Activated CD4-positive, alpha-beta T cell treated with anti-CD3 and anti-CD28 coated beads, Interleukin-2, Interleukin-4, amounts not matched to agents 100 ng/mL and 50 ng/mL, durations not matched to agents 16 hours and 8 hours (primary cell): ENCODE measurements at places on chromosomes 12 and 14.

DNA sequence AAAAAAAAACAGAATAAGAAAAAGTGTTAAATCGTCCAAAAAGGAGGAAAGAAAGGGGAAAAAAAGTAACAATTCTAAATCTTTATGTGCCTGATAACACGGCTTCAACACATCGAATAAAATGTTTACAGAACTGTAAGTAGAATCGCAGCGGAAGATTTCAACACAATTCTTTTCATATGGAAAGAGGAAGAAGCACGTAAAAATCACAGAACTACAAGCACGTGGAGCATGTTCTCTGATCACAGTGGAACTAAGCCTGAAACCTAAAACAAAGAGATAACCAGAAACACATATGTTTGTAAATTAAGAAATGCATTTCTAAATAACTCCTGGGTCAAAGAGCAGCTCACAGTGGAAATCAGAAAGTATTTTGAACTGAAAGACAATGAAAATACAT lies 8.7 kb downstream of the CLEC7A start:
- DNase-seq = no peak

GRCh38 chr12:2891240-2892053 lies 756 bp downstream of the TULP3 start:
- no peak for DNase-seq

DNA sequence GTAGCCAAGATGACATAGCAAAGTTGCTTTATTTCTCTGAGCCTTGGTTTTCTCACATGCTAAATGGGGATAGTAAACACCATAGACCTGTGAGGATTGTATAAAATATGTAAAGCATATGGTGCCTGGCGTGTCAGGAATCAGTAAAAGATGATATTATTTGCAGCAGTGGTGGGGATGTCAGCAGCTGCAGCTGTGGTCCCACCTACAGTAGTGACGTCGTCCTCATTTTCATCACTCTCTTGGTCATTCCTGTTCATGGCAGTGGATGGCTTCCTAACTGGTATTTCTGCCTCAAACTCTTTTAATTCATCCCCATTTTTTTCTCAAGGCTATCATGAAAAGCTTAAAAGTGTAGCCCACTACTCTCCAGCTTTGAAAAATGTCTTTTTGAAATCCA lies 12.1 kb downstream of the BMAL2 start:
- DNase-seq = no peak

DNA sequence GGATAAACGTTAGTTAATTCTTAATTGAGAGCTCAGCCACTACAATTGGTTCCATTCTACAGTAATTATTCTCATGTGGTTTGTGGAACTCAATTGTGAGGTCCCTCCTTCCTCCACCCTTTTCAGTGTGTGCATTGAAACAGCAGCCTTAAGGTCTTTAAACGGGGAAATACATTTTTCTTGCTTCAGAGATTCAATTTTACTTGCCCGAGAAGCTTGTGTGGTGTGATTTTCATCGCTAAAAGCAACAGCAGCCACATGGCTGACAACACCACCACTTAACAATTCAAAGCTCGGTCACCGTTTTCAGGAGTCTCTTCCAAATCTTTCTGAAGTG lies 733 bp upstream of the PPFIBP1 start:
- no peak for DNase-seq

DNA sequence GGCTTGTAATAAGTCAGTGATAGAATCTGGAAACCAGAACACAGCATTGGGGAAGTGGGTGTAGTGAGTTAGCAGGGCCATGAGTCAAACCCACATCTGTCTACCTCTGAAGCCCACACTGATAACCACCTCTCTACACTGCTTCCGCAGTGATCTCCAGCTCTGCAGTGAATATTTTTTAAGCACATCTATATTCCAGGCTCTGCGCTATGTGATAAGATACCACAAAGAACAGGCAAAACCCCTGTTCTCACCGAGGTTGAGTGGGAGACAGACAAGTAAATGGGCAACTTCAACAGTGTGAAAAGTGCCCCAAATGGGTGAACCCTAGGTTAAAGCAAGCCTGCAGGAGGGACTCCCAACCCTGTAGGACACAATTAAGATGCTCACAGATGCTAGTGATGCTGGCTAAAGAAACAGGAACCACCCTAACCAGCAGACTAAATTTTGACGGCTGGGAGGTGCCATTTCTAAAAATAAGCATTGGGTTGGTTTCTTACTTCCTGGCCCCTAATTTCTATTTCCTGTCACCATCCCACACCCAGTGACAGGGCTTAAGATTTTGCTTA lies 375.0 kb downstream of the DPF3 start:
- DNase-seq = peak; percentile 79

- no peak for DNase-seq
Observed at GRCh38 chr12:93912086-93912733, 235.0 kb downstream of the CRADD start.

DNA sequence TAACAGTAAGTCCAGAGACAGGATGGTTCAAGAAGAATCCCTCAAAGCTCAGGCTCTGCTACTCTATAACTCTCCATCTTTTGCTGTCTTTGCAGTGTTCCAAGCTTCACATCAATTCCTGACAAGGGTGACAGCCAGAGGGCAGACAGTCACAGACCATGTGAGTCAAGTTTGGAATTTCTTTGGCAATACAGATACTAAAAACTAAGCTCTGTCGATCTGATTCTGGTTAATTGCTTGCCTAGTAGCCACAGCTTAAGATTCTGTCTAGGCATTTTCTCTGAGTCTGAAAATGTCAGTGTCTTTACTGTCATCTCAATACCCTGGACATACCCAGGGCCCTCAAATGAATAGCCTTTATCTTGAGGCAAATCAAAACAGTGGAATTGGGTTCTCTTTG lies 153.7 kb downstream of the CEP128 start:
- DNase-seq = no peak

DNA sequence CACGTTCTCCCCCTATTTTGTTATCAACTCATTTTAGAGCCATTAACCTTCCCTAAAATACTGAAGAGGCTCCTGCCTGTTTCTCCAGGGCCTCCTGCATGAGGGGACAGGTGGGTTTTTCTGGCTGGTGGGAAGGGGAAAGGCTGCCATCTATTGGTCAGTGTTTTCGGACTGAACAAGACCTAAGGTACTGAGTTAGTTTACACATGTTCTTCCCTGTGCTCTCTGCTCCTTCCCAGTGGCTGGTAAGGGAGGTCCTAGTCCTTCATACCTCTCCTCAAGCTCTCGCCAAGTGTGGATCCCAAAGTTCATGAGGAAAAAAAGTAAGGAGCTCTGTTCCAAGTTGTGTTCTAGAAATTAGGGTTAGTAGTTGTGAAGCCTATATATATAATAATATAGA lies 357.5 kb downstream of the FSCB start:
- no peak for DNase-seq

- DNase-seq = no peak
Observed at GRCh38 chr12:123164710-123165261, 13.9 kb upstream of the PITPNM2 start.

GRCh38 chr12:122021193-122021821 lies 377 bp upstream of the BCL7A start:
- DNase-seq = no peak

GRCh38 chr14:23352506-23353432 lies at the start of gene SLC22A17:
Gene SLC22A17, minus strand, starts transcription at chr14:23352887.
- peak; percentile 35 for DNase-seq

GRCh38 chr14:75016815-75017214 lies 14.1 kb downstream of the EIF2B2 start:
- DNase-seq = no peak

GRCh38 chr12:92847368-92847767 lies 81.7 kb downstream of the EEA1 start:
- no peak for DNase-seq

DNA sequence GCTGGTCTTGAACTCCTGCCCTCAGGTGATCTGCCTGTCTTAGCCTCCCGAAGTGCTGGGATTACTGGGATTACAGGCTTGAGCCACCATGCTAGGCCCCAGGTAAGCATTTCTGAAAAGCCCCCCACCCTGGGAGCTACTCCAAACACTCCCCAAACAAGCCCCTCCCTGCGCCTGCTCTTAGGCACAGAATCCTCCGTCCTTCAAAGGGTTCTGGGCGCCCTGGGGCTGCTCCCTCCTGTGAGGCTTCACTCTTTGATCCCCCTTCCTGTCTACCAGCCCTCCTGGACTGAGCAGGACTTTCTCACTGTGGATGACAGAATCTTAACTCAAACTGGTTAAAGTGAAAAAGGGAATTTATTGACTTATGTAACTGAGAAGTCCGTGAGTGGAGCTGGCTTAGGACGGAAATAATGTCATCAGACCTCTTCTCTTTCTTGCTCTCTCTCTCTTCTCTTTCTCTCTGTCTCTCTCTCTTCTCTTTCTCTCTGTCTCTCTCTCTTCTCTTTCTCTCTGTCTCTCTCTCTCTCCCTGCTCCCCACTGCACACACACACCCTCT lies 66.9 kb upstream of the CLMN start:
- DNase-seq = no peak

GRCh38 chr12:2265461-2266167 lies 212.8 kb downstream of the CACNA1C start:
- DNase-seq = no peak

DNA sequence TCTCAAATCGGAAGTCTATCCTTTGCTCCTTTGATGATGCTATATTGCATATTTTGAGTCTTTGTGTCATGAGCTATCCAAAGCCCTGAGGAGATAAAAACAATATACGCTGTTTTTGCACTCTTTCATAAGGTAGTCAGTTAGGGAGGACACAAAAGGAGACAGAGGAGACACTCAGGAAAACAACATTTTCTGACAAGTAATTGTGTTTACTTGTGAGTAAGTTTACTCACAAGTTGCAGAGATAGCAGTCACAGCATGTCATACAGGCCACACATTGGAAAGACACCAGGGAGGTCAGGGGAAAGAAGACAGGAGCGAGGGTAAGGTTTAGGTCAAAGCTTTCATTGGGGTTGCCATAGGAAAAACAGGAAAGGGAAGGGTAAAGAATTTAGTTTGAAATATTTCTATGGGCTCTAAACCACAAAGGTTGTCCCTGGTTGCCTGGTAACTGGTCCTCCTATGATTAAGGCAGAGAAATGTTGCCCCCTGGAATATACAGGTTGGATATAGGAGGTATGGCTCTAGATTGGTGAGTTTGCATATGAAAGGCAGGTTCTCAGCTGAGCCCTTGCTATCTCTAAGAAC lies 7.4 kb upstream of the GABARAPL1 start:
- DNase-seq = no peak

DNA sequence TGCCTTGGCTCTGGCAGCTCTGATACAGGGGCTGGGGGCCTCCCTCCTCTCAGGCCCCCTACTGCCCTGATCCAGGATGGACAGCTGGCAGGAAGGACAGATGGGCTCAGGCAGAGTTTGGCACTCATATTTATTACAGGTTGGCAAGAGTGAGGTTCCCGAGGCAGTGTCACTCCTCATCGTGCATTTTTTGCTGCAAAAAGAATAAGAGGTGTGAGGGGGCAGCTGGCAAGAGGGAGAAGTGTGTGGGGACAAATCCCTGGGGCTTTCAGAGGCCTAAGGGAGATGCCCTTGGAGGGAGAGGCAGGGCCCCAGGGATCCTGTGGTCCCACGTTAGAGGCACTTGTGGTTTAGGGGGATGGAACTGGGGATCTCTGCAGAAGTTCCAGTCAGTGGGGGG lies 5.0 kb downstream of the CMTM5 start:
- DNase-seq = no peak

GRCh38 chr12:128844031-128844635 lies 9.1 kb upstream of the GLT1D1 start:
- peak; percentile 20 for DNase-seq

DNA sequence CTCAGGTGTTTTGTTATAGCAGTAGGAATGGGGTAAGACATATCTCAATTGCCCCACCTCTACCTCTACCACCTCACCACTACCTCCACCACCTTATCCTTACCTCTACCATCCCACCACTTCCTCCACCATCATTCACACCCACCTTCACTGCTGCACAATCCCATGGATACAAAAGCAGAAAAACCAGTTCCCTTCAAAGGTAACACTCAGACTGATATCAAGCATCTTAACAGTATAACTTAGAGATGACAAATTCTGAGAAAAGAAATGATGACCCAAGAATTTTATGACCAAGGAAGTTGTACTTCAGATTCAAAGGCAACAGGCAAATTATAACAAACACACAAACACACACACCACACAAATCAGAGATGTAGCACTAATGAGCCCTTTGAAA lies 189.4 kb downstream of the NUAK1 start:
- no peak for DNase-seq

DNA sequence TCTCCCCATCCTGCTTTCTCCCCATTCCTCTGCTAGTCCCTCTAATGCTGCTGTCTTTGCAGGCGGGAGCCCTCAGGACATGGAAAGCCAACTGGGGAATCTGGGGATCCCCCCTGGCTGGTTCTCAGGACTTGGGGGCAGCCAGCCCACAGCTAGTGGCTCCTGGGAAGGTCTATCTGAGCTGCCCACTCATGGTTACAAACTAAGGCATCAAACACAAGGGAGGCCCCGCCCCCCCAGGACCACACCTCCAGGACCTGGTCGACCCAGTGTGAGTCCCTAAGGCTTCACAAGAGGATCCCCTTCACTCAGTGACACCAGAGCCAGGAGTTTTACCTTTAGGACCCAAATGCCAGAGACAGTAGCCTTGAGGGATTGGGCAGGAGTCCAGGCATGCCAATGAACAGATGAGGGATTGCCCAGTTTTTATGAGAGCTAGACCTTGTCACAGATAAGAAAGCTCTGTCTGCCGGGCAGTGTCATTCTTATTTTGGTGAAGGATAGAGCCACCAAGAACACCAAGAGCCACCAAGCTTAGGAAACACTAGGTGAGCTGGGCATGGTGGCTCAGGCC lies 8.0 kb upstream of the CPNE6 start:
- DNase-seq = no peak

- no peak for DNase-seq
Observed at GRCh38 chr14:79734151-79734550, 477.2 kb downstream of the DIO2 start.

GRCh38 chr12:123767613-123768012 lies 5.5 kb downstream of the DNAH10 start:
- DNase-seq = peak; percentile 53

GRCh38 chr12:15796493-15797141 lies 7.4 kb upstream of the EPS8 start:
- no peak for DNase-seq

DNA sequence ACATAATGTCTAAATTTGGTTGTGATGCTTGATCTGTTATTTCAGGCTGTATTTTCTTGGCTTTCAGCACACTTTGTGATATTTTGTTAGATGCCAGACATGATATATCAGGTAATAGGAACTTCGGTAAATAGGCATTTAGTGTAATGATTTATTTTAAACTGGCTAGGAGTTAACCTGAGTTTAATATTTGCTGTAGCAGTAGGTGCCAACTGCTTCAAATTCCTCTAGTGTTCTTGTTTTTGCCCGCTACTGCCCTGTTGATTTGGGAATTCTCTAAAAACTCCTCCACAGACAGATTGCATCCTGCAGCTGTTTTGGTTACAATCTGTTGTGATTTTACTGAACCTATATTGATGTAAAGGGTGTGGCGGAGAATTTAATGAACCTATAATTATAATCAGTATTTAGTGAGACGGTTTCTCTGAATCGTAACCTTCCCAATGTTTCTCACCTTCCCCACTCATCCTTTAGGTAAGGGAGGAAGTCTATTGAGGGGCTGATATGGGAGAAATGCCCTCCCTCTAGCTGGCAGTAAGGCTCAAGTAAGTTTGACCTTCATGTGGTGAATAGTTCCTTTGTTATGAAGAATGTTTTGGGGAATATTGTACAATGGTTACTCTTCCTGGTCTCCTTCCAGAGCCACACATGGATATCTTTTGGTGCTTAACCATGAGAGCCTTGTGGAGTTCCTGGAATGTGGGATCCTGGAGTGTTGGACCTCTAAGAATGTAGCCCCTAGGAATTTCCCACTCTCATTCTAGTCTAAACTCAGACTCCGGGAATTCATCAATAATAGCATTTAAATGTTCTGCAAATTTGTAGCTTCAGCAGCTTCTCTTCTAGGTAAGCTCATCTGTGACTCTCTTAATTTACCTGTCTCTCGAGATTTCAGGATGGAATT lies 634.1 kb downstream of the FSCB start:
- DNase-seq = no peak
